ENCODE measurements at places on chromosomes 16 and 17. TPM values are rescaled to one million over a fixed set of nuclear protein-coding genes. Genes with fewer than 3 reads are reported as not detected.

GRCh38 chr17:17514993-17515933 lies 19.1 kb upstream of the RASD1 start:
- DNase-seq = no peak

DNA sequence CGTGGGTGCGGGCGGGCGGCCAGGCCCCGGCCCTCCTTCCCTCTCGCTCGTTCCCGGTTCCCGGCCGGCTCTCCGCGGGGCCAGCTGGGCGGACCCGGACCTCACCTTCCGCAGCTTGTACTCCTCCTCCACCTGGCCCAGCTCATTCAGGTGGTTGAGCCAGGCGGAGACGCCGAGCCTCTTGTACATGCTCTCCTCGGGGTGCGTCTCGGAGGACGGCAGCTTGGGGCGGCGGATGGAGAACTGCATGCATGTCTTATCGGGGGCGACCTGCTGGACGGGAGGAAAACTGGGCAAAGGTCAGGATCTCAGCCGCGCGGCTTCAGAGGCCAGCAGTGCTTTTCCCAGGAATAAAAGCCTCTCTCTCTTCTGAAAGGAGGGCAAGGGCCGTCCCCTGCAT lies 85.4 kb downstream of the TBC1D16 start:
- no peak for DNase-seq

- DNase-seq = no peak
Measured at GRCh38 chr16:81837312-81837751, 58.2 kb downstream of the PLCG2 start.

DNA sequence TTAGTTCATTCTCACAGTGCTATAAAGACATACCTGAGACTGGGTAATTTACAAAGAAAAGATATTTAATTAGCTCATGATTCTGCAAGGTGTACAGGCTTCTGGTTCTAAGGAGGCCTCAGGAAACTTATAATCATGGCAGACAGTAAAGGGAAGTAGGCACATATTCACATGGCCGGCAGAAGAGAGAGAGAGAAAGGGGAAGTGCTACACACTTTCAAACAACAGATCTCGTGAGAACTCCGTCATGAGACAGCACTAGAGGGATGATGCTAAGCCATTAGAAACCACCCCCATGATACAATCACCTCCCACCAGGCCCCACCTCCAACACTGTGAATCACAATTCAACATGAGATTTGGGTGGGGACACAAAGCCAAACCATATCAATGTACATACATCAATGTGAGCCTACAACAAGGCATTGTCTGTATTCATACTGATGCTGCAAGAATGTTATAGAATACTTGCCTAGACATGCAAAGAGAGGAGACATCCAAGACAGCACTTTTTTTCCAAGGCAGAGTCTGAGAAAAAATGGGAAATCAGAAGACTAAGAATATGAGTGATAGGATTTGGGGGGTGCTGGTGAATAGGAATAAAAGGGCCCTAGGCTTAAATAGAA lies 114.8 kb upstream of the XYLT1 start:
- DNase-seq = peak; percentile 65

DNA sequence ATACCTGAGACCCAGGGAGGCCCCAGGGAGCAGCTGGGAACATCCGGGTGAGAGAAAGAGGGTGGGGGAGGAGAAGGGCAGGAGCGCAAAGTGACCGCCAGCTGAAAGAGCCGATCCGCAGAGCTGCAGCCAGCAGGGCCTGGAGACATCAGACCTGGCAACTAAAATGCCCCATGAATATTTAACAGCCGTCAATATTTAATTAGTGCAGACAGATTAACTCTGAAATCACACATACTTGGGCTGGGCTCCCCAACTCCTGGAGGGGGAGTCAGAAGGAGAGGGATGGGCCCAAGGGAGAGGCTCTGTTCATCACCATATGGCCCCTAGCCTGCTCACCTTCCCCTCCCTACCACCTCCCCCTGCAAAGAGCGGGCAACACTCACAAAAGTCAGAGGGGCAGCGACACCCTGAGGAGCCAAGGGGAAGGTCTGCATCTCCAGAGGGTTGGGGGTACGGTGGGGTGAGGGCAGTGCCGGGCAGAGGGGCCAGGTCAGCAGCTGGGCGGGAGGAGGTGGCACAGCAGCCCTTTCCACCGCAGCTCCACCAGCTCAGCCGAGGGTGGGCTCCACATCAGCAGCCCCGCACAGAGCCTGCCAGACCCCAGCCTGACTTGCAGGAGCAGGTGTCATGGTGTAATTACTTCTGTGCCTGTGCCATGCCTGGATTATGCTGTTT lies 61.9 kb upstream of the CCL1 start:
- no peak for DNase-seq

DNA sequence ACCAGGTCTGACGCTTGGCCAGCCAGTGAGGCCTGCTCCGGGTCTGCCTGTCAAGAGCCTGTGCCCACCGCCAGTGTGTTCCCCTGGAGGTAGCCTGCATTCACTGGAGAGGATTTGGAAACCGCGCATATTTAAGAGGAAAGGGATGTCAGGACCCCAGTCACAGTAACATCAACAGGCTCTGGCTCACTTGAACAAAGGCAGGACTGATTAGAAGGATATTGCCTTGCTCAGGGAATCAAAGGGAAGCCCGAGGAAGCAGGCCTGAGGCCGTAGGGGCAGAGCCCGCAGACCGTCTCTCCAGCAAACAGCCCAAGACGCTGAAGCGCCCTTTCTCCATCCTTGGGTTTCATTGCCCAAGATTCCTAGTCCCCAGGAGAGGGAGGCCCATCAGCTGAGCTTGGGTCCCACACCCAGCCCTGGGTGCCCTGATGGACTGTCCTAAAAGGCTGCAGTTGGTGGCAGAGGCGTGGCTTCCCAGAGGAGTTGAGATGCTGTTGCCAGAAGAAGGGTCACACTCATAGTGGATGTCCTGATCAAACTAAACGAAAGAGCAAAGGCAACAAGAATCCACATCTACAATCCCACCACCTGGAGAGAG lies 23.2 kb downstream of the NT5M start:
- DNase-seq = no peak

DNA sequence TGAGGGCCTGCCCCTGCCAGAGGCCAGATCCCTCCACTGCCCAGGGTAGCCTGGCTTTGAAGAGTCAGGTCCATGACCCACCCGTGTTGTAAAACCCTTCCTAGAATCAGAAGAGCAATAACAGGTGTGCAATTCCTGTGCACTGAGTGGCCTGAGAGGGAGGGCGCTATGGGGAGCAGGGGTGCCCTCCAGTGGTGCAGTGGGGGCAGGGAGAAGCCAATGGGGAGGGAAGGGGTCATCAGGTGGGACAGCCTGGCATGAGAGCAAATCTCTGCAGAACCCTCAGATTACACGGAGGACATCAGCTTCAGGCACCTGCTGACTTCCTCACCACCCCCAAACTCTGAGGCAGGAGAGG lies 72.9 kb upstream of the ZNF469 start:
- DNase-seq = no peak

DNA sequence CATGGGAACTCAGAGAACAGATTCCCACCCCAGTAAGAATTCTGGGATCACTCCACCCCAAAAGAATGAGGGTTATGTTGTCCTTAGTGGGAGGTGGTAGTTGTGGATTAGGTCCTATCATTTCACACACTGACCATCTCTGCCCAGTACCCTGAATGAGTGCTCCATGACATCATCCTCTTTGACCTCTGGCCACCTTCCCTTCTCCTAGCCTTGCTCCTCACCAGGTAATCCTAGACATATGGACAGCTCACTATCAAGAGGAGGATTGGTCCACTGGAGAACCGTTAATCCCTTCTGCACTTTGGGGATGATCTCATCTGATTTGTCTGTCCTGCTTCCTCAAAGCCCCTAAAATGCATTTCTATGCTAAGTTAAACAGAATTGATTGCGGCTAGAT lies 538.2 kb upstream of the HSBP1 start:
- no peak for DNase-seq

GRCh38 chr16:86045591-86045971 lies 146.6 kb downstream of the IRF8 start:
- DNase-seq = no peak

DNA sequence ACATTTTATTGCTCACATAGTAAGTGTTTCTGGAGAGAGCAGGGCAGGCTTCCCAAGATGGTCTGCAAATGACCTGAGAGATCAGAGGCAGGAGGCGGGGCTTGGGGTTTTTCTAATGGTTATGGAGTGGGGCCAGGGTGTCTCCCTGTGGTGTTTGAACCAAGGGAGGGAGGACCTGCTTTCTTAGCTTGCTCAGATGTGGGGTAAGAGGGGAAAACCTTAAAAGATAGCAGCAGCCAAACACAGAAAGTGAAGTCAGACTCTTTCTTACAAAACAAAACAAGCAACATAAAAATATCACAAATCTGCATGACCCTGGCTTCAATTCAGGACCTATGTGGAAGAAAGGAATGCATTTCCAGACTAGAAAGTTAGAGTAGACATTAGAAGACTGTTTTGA lies 22.9 kb upstream of the DNAJA2 start:
- no peak for DNase-seq

The CTCF gene
- 21.6 TPM for polyA plus RNA-seq
